Stimulated activated CD8-positive, alpha-beta memory T cell treated with anti-CD3 and anti-CD28 coated beads, Interleukin-7, amount 100 ng/mL, for 24 hours (primary cell): ENCODE measurements at places on chromosomes 6 and 20.

DNA sequence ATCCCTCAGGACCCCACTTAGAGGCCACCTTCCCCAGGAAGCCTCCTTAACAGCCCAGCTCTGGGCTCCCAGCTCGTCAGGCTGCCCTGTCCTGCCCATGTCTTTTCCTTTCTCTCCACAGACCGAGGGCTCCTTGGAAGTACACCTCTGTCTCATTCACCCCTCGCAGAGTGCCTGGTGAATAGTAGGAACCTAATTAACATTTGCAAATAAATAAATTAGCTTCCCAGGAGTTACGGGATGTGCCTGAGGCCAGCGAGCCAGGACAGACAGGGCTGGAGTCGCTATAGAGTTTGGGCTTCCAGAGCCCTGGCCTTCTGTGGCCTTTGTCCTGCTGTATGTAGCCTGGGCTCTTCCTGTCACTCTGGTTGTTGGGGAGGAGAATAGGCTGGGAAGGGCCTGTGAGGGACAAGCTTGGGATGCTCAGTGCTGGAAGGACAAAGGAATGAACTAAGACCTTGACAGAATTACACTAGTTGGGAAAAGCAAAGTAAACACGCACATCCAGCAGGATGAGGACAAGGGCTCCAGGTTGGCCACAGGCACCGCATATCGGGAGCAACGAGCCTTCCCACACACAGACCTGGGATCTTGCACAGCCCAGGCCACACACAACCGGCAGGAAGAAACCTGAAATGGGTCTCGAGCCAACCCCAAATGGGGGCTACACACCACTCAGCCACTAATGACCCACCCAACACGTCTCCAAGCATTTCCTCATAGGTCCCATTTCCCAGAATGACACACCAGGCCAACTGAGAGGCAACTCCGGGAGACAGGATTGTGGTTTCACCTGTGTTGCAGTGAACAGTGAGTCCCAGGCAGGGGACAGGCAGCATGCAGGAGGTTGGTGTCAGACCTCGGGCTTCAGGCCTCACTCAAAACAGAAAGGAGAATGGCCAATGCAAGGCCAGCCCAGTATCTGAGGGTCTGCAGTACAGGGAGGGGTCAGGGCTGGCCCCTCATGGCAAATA, 9.7 kb downstream of the MAP1LC3A start:
- DNase-seq: no peak

- no peak for DNase-seq
Measured at GRCh38 chr20:49103647-49104364, 57.7 kb downstream of the CSE1L start.

- no peak for DNase-seq
Measured at GRCh38 chr6:163745536-163746400, 331.2 kb downstream of the QKI start.

GRCh38 chr20:25686081-25687067, 10.3 kb downstream of the ZNF337 start:
- DNase-seq: no peak

DNA sequence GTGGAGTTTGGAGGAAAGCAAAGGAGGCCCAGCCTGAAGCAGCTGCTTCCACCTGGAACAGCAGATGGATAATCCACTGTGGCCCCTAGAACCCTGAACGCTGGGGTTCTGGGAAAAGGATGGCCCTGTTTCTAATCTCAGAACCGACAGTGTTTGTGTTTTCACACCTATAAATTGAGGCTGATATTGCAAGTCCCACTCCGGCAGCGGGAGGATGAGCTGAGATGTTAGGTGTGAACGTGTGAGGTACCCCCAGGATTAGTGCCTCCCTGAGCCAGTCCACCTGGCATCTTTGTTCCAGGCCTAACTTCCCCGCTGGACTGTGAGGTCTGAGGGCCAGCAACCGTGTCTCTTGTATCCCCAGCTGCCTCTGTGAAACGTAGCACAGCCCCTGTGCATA, 7.8 kb upstream of the CDH4 start:
- DNase-seq: no peak

GRCh38 chr6:88975369-88975768, 12.0 kb upstream of the RNGTT start:
- no peak for DNase-seq
